ENCODE measurements at places on chromosomes 1 and 21.

- no peak for DNase-seq
Measured at GRCh38 chr1:86915737-86916235, 1.4 kb downstream of the HS2ST1 start.

DNA sequence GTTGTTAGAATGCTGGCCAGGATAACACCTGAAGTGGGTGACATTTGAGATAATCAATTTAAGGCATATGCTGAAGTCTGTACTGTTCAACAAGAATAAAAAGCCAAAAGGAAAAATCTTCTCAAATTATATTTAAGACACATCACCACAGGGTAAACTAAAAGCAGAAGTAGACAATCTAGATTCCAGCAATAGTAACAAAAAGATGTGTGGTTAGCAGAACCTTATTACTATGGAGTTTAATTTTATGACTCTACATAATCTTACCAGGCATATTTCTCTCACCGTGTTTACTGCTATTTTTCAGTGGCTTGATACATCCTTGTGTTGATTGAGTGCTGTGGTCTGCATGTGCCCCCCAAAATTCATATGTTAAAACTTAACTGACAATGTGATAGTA, 300.4 kb upstream of the ZP4 start:
- DNase-seq = no peak

- no peak for DNase-seq
Measured at GRCh38 chr1:179066471-179066870, 15.4 kb upstream of the TOR3A start.

GRCh38 chr21:42669041-42669440, 15.6 kb downstream of the PDE9A start:
- DNase-seq = no peak

- no peak for DNase-seq
Measured at GRCh38 chr1:77540501-77541161, 141.8 kb downstream of the ZZZ3 start.

DNA sequence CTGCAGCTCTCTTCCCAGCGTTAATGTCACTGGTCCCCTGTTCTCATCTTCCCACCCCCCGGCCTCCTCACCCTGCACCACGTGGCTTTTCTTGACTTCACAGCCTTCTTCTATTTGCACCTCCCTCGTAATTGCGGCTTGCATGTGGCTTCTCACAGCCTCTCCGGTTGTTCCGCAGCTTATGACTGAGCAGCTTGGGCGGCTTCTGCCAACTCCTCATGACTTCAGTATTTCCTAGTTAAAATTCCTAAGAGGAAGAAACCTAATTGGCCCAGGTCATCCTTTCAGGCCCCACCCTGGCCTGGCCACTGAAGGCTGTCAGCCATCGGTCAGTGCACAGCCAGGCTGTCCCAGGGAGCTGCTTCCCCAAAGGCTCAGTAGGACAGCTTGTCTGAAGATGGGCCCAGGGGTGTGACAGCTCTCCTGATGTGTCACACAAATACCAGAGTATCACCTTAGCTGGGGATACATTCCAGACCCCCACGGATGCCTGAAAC, 8.6 kb upstream of the RERE start:
- DNase-seq = no peak

- no peak for DNase-seq
Measured at GRCh38 chr1:239288820-239289554, 97.4 kb upstream of the CHRM3 start.

- DNase-seq = no peak
Measured at GRCh38 chr1:52191395-52191965, 49.6 kb downstream of the ZFYVE9 start.

GRCh38 chr21:37017951-37018679, 11.6 kb downstream of the RIPPLY3 start:
- DNase-seq = peak; percentile 27

DNA sequence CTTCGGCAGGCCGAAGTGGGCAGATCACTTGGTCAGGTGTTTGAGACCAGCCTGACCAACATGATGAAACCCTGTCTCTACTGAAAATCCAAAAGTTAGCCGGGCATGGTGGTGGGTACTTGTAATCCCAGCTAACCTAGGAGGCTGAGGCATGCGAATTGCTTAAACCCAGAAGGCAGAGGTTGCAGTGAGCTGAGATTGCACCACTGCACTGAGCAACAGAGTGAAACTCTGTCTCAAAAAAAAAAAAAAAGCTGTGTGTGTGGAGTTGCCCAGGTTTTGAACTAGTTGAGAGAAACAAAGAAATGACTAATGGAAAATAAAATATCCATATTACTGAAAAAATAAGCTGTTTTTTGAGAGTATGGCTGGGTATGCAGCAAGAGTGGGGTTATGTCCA, 100.2 kb downstream of the GTF2B start:
- no peak for DNase-seq

DNA sequence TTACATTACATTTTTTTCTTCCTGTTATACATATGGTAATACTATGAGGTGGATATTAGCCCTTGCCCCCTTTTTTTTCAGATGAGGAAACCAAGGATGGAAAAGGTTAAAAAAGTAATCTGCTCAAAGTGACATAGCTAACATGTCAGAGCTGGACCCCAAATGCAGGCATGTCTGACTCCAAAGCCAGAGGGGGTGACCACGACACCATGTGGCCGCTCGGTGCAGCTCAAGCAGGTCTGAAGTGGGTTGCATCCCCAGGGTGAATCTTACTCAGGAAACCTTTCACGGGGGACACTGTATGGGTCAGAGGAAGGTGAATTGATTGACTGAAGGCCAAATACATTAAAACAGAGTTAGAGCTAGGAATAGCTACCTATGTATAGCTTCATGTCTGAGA, 34.8 kb downstream of the CD34 start:
- DNase-seq = no peak

DNA sequence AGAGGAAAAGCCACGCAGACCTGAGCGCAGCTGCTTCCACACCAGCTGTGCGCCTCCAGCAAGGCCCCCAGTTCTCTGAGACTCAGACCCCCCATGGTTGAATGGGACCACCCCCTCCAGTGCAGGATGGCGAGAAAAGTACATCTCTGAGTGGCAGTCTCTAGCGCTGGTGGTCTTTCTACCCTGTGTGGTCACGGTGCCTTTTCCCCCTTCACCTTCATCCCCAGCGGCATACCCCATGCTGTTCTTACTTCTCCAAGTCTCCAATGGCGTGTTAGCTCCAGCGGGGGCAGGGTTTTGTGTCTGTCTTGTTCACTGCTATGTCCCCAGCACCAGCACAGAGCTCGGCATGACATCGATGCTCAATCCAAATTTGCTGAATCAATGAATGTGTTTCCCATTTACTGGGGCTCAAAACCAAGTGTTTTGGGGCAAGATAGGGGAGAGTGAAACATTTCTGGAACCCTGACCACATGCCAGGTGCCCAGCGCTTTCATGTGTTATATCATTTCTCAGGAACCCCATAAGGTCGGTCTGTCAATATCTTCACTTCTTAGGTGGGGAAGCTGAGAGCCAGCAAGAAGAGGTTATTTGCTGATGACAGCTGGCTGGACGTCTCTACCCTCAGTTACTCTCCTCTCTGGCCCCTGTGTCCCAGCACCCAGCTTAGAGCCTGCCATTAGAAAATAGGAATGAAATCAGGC, 959 bp upstream of the SDC3 start:
- DNase-seq = no peak

- DNase-seq = no peak
Measured at GRCh38 chr1:79575424-79575823, 568.9 kb upstream of the ADGRL4 start.

- no peak for DNase-seq
Measured at GRCh38 chr21:37449302-37449937, 82.8 kb downstream of the DYRK1A start.

- DNase-seq = no peak
Measured at GRCh38 chr1:185593271-185593670, 140.9 kb upstream of the HMCN1 start.

GRCh38 chr1:239527051-239527693, 140.8 kb downstream of the CHRM3 start:
- DNase-seq = no peak

DNA sequence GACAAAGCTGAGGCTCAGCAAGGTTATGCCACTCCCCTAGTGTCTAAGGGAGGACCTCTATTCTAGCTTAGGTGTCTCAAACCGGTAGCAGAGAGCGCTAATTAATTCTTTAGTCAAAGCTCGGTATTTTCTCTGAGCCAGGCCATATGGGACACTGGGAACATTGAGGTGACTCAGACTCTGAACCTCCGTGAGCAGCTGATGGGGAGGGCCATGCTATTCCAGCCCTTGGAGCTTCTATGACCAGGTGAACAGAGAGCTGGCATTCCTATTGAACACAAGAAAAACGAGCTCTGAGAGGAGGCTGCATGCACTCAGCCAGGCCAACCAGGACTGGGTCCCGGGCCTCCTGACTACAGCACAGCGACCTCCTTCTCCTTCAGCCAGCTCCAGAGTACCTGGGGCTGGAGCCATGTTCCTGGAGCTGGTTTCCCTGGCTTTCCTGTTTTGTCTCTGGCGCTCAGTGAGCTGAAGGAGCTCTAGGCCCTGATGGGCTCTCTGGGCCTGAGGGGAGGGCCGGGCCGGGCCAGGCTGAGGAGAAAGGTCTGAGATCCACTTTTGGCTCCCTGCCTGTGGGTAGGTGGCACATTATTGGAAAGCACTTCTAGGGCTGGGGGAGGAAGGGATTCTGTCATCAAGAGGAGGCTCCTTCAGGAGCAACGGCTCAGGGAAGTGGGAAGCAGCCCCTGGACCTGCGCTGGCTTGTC, 37.0 kb downstream of the SLC9A1 start:
- DNase-seq = no peak

DNA sequence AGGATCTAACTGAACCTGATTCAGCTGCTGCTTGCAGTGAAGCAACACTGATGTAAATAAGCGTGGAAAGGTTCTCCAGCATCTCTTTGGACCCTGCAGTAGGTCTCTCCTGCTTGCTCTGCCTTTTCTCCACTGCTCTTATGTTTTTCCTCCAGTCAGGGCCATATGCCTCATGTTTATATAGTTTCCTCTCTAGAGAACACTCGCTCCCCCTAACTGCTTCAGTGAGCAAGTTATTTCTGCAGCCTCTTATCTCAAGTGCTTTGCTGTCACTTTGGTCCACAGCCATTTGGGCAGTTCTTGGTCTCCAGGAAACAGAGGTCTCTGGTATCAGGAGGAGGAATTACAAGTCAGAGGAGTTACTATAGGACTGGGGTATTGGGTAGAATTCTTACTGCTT, 5.3 kb downstream of the PRUNE1 start:
- no peak for DNase-seq

DNA sequence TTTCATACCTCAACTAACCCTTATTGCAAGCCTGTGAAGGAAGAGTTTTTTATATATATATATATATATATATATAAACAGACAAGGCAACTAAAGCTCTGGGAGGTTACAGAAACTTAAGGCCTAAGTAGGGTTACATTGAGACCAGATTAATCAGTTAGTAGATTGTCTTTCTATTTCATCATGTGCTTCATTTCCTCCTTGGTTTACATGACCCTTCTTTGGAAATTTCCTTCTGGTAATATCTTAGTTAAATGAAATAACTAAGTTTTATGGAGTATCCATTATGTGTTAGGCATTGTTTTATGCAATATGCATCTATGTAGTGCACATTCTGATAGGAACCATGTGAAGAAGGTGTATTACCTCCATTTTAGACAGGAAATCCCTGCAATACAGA, 112.7 kb downstream of the FGGY start:
- no peak for DNase-seq

DNA sequence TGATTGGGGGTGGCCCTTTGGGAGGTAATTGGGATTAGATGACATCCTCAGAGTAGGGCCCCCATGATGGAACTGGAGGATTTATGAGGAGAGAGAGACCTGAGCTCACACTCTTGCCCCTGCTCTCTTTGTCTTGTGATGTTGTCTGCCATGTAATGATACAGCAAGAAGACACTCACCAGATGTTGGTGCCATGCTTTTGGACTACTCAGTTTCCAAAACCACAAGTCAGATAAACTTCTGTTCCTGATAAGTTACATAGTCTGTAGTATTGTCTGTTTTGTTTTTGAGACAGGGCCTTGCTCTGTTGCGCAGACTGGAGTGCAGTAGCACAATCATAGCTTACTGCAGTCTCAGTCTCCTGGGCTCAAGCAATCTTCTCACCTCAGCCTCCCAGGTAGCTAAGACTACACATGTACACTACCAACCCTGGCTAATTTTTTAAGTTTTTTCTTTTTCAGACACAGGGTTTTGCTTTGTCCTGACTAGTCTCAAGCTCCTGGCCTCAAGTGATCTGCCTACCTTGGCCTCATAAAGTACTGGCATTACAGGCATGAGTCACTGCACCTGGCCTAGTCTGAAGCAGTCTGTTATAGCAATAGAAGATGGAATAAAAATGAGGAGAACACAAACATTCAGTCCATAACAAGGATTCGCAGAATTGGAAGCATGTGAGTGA, 115.0 kb upstream of the GALNT2 start:
- no peak for DNase-seq

GRCh38 chr1:176110203-176110602, 96.9 kb downstream of the COP1 start:
- no peak for DNase-seq

DNA sequence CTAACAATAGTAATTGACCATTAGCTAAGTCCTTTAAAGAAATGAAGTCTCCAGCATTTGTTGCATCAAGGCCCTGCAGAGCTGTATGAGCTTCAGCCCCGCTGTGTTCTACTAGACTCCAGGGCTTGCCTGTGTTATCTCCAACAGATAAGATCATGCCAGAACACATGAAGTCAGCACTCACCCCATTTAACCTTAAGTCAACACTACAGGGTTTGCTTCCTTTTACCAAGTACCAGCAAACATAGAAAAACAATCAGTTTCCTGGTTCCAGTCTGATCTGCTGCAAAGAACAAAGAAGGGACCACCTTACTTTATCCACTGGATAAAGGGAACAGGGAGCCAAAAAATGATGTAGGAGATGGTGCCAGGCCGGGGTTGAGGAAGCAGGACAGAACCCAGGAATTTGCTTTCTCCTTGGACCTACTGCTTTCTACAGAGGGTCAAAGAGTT, 41.3 kb upstream of the ENAH start:
- no peak for DNase-seq

- no peak for DNase-seq
Measured at GRCh38 chr1:36070349-36070748, 13.5 kb upstream of the TEKT2 start.

Data from upper lobe of right lung (tissue), 1 donor.